Stimulated activated CD4-positive, alpha-beta T cell treated with anti-CD3 and anti-CD28 coated beads, Interleukin-12 subunit alpha, Interleukin-12 subunit beta, amount 100 ng/mL, for 24 hours (primary cell): ENCODE measurements at places on chromosomes 4 and X.

- peak; percentile 37 for DNase-seq
These were observed 429 bp downstream of the UVSSA start for GRCh38 chr4:1347410-1347864.

GRCh38 chrX:43527801-43528200 is 128.3 kb upstream of the MAOA start:
- DNase-seq, result no peak

DNA sequence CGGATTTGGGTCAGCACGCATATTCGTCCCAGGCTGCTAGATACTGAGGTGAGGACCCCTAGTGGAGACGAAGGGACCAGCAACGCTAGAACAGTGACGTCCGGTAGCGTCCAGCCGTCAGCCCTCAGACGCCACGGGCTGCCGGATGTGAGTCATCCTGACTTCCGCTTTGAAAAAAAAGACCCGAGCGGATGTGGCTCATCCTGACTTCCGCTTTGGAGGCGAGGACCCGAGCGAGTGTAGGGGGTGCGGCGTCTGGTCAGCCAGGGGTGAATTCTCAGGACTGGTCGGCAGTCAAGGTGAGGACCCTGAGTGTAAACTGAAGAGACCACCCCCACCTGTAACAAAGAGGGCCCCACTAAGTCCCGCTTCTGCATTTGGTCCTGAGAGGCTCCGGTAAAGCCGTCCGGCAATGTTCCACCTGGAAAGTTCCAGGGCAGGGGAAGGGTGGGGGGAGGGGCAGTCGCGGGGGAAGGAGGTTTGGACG is at the start of gene MAGEB2:
MAGEB2 (plus strand) TSS at position 207 of the 487 bp plus-strand sequence. CDS start 3,018 bp downstream, outside the sequence.
- no peak for DNase-seq

DNA sequence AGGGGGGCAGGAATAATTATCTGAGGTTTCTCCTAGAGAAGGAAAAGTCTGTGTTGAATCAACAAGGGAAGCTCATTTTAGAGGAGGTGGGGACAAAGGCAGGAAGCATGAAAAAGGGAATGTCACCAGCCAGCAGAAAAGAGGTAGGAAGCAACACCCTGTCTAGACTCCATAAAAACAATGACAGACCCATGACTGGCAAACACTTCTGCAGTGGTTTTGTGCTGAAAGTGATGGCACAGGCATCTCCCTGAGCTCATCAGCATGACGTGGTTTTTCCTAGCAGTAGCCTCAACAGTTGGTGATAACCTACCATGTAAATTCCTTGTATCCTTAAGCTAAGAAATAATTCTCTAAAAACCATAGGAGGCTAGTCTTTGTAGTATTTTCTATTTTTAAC is 110.7 kb upstream of the GALNT7 start:
- DNase-seq, result no peak

GRCh38 chr4:104500442-104500841 is 5.7 kb upstream of the CXXC4 start:
- no peak for DNase-seq

- no peak for DNase-seq
These were observed 646.0 kb downstream of the RPA4 start for GRCh38 chrX:97529536-97530200.

DNA sequence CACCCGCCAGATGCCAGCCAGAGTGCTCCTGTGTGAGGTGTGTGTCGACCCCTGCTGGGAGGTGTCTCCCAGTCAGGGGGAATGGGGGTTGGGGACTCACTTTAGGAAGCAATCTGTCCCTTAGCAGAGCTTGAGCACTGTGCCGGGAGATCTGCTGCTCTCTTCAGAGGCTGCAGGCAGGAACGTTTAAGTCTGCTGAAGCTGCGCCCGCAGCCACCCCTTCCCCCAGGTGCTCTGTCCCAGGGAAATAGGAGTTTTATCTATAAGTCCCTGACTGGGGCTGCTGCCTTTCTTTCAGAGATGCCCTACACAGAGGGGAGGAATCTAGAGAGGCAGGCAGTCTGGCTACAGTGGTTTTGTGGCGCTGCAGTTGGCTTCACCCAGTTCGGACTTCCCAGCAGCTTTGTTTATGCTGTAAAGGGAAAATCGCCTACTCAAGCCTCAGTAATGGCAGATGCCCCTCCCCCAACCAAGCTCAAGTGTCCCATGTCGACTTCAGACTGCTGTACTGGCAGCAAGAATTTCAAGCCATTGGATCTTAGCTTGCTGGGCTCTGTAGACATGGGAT is 80.8 kb downstream of the CCSER1 start:
- DNase-seq, result no peak

- DNase-seq, result peak; percentile 14
These were observed 408 bp downstream of the TMEM33 start for GRCh38 chr4:41935652-41936021.

- no peak for DNase-seq
These were observed 6.7 kb upstream of the HGFAC start for GRCh38 chr4:3434881-3435685.

DNA sequence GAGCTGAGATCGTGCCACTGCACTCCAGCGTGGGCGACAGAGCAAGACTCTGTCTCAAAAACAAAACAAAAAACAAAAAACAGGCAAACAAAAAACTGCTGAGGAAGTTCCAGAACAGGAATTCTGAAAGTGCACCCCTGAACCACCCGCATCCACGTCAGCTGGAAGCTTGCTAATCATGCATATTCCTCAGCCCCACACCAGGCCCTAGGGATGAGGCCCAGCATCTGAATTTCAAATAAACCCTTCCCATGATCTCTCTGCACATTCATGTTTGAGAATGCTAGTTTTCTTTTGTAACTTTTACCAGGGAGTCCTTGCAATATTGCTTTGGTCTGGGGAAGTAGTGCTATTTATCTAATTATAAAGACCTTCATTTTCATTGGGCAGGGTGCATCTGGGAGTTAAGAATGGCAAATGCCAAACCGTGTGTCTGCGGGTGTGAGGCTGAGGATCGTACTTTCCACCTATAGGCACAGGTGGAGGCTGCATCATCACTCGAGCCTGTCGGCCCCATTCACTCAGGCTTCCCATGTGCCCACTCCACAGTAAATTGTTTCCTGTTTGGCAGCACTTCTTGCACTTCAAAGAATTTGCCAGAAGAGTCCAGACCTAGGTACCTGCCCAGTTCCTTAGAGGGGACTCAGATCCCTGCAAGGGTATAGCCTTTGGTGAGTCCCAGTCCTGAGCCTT is 23.6 kb downstream of the CCKAR start:
- DNase-seq, result no peak

- no peak for DNase-seq
These were observed 72.9 kb upstream of the ENOX2 start for GRCh38 chrX:130975947-130976346.

DNA sequence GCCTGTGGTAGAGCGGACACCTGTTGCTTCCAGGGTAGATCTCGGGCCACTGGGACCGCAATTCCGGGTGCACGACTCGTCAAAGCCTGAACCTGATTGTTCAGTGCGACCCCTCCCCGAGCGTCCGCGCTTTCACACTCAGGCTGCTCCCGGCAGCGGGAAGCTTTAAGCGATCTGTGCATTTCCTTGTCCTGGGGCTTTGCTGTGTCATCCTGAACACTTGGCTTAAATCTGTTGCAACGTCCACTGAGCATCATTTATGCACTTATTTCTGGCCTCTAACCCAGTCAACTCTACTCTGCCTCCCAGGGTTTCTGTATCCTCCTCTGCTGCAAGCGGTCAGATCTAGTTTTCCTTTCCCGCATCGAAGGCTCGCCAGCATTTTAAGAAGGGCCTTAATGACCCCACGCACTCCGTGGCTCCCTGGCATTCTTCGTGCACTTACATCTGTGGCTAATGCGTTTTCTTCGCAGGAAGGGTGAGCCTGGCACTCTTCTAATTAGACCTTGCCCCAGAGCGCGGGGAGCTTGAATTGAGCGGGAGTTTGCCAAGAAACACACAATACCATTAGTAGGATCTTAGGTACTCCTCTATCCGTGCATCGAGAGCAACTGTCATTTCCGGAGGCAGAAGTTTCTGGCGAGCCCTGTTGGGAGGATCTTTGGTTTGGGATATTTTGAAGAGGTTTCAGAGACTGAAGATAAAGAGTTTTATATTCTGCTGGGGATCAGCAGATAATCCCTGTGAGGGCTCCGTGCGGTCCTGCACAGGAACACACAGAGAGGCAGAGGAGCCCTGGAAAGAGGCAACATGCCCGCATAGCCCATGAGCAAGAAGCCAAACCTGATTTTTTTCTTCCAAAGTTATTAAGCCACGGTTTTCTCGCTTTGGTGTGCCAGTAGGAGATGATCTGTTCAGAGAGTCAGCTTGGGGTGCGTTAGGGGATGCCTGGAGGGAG is 654 bp upstream of the DDIT4L start:
- no peak for DNase-seq

GRCh38 chrX:142977128-142977914 is 48.4 kb upstream of the SPANXN4 start:
- no peak for DNase-seq

- DNase-seq, result no peak
These were observed 27.8 kb upstream of the WDFY3 start for GRCh38 chr4:84994280-84994679.

DNA sequence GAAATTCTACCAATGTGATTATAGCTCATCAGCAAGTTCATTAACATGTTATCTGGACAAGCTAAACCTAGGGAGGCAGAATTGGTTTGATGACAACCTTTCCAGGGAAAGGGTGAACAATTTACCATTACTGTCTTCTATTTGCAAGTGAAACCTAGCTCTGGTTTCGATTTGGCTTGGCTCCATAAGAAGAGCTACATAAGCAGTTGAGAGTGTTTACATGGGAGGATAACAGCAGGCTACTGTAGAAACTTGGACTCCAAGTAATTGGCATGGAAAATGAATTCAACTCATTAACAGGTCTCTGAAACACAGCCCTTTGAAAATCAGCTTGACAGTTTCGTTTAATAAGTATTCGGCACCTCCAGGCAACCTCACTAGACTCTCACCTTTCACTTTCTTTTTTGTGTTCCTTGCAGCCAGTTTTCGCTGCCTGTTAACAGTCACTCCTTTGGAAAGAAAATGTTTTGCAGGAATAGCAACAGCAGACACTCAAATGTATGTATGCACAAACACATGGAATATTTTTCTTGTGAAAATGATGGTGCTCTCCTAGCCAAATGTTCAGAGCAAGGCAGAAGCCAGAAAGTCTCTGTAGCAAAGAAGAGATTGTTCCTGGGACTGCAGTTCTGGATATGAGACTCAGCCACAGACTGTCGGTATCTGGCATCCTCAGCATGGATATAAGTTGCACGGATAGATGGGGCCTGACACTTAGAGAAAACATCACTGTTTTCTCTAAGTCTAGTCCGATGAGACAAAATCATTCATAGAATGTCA is 27.5 kb downstream of the POU3F4 start:
- no peak for DNase-seq

DNA sequence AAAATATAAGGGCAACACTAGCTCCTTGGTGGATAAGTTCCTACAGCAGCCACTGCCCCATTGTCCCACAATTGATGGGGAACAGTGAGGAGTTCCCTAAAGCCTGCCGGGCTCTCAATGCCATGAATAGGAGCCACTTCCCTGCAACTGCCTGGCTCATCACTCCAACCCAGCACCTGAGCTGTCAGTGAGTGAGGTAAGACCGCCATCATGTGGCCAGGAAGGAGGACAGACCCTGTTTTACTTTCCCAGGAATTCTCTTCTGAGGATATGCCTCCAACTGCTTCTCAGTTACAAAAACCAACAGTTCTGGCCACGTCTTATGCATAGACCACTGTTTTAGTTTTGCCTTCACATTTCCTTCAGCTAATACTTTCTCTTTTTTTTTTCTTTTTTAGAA is 45.5 kb downstream of the SRPX start:
- no peak for DNase-seq

- DNase-seq, result no peak
These were observed 662.0 kb upstream of the FRG1 start for GRCh38 chr4:189278597-189279165.

- no peak for DNase-seq
These were observed at the start of gene GLOD5 for GRCh38 chrX:48761674-48762471. TSS of gene GLOD5 (plus strand) at chrX:48761747. CDS start at chrX:48761791, 44 bp downstream.

GRCh38 chr4:121951521-121952110 is at the start of gene TRPC3:
TSS of gene TRPC3 (minus strand) at chr4:121952060. CDS start at chr4:121951680, 380 bp downstream.
- DNase-seq, result no peak

GRCh38 chr4:16710198-16710597 is 188.2 kb downstream of the LDB2 start:
- no peak for DNase-seq

GRCh38 chr4:157128395-157128794 is 52.4 kb downstream of the GLRB start:
- no peak for DNase-seq

GRCh38 chrX:38268011-38268410 is 47.3 kb upstream of the SRPX start:
- no peak for DNase-seq

DNA sequence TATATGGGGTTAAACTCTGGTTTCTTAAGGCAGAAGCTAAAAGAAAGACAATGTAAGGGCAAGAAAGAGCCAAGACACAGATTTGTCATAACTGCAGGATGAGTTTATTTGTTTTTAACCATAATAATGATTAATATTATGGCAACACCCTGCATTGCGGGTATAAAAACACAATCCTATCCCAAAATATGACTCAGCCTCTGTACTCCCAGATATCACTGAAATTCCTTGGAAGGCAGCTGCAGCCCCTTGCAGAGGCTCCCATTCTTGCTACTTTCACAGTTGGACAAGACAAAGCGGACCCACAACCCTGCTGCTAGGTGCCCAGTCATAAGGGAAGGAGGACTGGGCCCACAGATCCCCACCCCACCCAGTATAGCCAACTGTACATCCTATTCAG is 20.4 kb upstream of the FGF16 start:
- no peak for DNase-seq
